ENCODE measurements at places on chromosomes 3 and 15. TPM values are rescaled to one million over a fixed set of nuclear protein-coding genes. Genes with fewer than 3 reads are reported as not detected.
A peak's percentile ranks its signal among the peaks of the same experiment; 100 is the strongest.

The SLC9A9 gene
- 2.9 TPM for polyA plus RNA-seq

The FAM107A gene
- 0.05 TPM for polyA plus RNA-seq

DNA sequence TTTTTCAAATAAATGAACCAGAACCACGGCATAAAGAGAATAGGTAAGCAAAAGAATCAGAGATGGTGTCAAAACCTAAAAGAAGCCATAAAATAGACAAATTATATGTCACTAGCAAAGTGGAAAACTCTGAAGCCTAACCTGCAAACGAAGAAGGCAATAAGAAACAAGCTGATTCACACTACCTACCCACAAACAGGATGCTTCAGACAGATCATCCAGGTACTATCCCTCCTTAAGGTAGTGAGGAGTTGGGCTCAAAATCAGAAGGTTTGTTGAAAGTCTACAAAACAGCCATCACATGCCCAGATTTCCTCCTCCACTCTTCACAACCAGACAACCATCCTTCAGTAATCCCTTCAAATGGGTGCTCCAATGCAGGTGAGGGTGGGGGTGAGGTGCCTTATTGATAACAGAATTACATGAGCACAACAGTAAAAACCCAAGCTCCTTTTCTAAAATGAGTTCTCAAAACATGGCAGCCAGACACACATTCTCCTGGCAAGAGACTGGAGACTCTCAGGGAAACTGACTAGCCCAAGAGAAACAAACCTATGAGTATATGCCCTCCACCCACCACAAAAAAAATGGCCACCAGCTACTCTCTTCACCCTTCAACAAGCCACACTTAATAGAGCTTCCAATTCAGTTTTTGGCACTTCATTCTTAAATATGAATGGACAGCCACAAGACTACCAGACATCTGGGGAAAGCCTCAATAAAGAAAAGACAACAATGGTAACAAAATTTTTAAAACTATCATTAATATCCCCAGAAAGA is 6.4 kb downstream of the KPNA1 start:
- no peak for DNase-seq

The SAMMSON gene
- not detected for polyA plus RNA-seq

The GOLGA8T gene
- not detected for polyA plus RNA-seq

- peak; percentile 31 for DNase-seq
Measured at GRCh38 chr3:123843668-123844067, 40.5 kb downstream of the MYLK start.
